NCI-H460 (cell line): ENCODE measurements at places on chromosomes 1 and 21. TPM values are rescaled to one million over a fixed set of nuclear protein-coding genes. Genes with fewer than 3 reads are reported as not detected.

Gene SMIM12
- total RNA-seq: 19.0 and 19.2 TPM in 2 replicates

Gene WNT9A
- total RNA-seq: 0.06 and 0.10 TPM in 2 replicates

GRCh38 chr1:237619553-237619952, 271.2 kb downstream of the ZP4 start:
- DNase-seq: no peak

GRCh38 chr21:35438643-35439404, 389.7 kb upstream of the RUNX1 start:
- no peak for DNase-seq
